Stimulated activated CD4-positive, alpha-beta T cell treated with anti-CD3 and anti-CD28 coated beads, TNF-alpha, amount 100 ng/mL, for 4 hours (primary cell): ENCODE measurements at places on chromosomes 2 and 18.

- DNase-seq = no peak
Observed at GRCh38 chr18:2641638-2642037, 13.9 kb upstream of the SMCHD1 start.

GRCh38 chr2:119428488-119429224 is 3.0 kb upstream of the TMEM37 start:
- DNase-seq = no peak

DNA sequence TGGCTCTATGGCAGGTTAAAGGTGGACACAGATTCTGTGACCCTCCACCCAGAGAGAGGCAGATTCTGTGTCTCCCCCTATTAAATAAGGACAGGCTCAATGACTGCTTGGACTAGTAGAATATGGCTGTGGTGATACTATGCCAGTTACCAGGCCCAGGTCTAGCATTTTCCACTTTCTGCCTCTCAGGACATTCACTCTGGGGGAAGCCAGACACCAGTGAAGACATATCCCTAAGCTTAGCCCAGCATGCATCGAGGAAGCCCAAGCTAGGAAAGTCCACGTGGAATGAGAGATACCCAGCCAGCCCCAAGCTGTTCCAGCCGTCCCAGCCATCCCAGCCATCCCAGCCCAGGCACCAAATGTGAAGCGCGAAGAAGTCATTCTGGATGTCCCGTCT is 40.3 kb downstream of the ST6GAL2 start:
- no peak for DNase-seq

DNA sequence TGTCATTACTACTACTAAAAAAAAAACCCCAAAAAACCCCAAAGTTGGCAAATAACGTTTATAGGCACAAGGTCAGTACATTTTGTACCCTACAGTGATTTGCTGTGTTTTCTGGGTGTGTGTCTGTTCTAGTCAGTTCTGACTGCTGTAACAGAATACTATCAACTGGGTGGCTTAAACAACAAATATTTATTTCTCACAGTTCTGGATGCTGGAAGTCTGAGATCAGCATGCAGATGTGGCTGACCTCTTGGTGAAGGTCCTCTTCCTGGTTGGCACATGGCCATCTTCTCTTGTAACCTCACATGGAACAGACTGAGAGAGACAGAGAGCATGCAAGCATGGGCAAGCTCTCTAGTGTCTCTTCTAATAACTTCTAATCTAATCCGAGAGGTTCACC is 103.1 kb downstream of the CERS6 start:
- DNase-seq = no peak

GRCh38 chr18:75916624-75916982 is 489.1 kb upstream of the SMIM21 start:
- no peak for DNase-seq
